Camera-type eye (tissue), 1 donor: ENCODE measurements at places on chromosomes 4 and X. TPM values are rescaled to one million over a fixed set of nuclear protein-coding genes. Genes with fewer than 3 reads are reported as not detected.

Gene DBET
- not detected for total RNA-seq

Gene GAGE1
- not detected for total RNA-seq

Gene NFXL1
- total RNA-seq: 24.3 TPM

Gene RAB9B
- total RNA-seq: 18.5 TPM

Gene MAGEC1
- total RNA-seq: not detected
